ENCODE measurements at places on chromosomes 13 and 19.

DNA sequence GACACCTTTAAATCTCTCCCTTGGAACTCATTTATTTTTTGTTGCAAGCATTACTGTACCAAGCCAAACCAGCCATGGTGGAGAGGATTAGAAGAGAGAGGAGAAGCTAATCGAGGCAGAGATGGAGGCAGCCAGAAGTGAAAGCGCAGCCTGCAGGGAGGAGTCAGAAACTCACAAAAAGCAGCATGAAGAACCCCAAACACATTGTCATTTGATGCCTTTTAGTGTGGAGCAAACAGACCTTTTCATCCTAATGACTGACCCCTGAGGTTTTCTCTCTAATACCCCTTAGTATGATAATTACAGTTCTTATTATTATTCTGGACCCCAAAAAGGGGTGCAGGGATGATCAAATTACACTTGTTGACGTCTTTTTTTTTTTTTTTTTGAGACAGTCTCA is 62.5 kb downstream of the TNFRSF19 start:
- no peak for DNase-seq

- DNase-seq = no peak
These were observed 5.1 kb upstream of the SPACA6 start for GRCh38 chr19:51687791-51688670.

DNA sequence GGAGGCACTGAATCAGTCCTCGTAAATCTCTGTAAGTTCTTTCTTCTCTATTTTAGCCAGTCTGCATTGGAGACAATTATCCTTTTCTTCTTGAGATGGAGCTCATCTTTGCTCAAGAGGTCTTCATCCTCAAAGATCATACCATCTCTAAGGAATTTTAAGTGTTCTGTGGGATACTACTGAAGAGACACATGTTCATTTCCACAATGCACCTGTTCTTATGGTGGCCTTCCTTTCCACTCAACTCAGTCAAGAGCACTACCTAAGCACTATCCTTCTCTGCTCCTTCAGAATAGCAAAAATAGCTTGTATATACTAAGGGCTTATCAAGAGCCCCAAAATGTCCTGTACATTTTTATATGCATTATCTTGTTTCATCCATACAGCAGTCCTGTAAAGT is 214.0 kb downstream of the KLF5 start:
- no peak for DNase-seq

DNA sequence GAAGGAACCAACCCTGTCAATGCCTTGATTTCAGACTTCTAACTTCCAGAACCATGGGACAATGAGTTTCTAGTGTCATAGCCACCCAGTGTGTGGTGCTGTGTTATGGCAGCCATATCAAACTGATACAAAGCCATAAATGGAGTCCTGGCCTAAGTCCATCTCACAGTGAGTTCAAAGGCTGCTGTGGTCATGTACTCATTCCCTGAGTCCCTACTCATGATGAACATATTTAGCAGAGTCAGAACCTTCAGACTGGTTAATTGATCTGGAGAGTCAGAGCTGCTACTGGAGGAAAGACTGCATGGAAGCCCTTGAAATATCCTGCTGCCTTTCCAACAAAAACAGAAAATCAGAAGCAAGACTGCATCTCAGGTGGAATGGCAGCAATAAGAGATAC is 39.2 kb upstream of the CSNK1A1L start:
- DNase-seq = no peak

DNA sequence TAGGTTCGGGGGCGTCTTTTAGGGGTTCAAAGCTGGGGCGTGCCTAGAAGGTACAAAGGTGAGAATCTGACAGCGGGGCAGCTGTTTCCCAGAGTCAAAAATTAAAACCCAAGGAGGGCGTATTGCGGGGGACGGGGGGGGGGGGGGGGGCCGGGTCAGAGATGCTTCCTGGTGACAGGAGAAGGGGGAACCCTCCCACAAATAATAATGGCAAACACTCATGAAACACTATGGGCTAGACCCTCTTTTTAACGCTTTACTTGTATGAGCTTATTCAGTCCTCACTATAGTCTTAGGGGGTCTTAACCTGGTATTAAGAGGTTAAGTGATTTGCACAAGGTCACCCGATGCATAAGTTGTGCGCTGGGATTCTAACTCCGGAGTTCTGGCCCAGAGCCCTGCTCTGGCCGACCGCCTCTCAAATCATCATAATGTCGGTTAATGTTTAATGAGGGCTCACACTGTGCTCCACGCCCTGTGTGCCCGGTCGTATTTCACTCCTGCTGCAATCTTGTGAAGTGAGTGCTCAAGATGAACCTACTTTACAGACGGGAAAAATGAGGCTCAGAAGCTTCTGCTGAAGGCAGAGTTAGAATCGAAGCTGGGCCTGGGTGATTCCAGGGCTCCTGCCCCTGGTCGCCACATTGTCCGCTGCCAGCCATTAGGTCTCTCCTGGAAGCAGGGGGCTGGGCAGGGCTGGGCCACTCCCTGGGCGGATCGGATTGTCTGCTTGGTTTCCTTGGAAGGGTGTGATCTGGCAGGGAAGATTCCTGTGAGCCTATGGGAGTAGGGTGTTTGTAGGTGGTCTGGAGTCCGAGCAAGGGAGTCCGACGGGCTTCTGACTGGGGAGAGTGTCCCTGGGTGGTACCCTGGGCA is 964 bp downstream of the PAK4 start:
- no peak for DNase-seq

- no peak for DNase-seq
These were observed 1.8 kb downstream of the MBD3 start for GRCh38 chr19:1590641-1591397.

GRCh38 chr13:46615888-46616531 is 63.0 kb downstream of the LRCH1 start:
- no peak for DNase-seq

GRCh38 chr19:23817519-23817918 is 58.8 kb upstream of the ZNF681 start:
- DNase-seq = peak; percentile 40

All from activated T-cell treated with anti-CD3 and anti-CD28 coated beads, Interleukin-2, amount 50 U/mL, for 1 hour (primary cell).